MM.1S (cell line): ENCODE measurements at places on chromosomes 3 and 15.

DNA sequence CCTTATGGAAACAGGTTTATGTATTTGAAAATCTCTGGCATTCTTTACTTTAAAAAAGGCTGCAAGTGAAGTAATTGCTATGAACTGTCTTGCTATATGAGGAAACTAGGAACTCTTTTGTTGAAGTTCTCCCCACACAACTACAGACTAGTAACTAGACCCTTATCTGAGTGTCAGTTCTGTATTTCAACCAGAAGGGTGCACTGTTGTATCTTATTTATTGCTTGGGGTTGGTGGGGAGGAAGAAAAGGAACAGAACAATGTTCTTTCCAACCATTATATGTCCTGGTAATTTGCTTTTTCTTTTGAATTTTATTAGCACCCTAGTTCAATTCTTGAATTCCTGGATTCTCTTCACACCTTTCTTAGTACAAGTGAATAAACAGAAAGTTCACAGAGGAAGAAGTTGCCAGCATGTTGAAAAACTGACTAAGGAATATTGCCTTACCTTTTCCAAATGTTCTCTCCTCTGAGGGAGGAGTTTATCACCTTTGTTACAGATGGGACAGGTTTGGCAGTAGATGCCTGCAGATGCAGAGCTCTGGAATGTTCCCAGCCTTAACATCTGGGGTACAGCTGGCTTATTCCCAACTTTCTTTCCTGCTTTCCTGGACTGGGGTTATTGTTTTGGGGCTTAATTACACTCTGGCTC is 162.4 kb upstream of the CFAP20DC start:
- peak; percentile 59 for DNase-seq

DNA sequence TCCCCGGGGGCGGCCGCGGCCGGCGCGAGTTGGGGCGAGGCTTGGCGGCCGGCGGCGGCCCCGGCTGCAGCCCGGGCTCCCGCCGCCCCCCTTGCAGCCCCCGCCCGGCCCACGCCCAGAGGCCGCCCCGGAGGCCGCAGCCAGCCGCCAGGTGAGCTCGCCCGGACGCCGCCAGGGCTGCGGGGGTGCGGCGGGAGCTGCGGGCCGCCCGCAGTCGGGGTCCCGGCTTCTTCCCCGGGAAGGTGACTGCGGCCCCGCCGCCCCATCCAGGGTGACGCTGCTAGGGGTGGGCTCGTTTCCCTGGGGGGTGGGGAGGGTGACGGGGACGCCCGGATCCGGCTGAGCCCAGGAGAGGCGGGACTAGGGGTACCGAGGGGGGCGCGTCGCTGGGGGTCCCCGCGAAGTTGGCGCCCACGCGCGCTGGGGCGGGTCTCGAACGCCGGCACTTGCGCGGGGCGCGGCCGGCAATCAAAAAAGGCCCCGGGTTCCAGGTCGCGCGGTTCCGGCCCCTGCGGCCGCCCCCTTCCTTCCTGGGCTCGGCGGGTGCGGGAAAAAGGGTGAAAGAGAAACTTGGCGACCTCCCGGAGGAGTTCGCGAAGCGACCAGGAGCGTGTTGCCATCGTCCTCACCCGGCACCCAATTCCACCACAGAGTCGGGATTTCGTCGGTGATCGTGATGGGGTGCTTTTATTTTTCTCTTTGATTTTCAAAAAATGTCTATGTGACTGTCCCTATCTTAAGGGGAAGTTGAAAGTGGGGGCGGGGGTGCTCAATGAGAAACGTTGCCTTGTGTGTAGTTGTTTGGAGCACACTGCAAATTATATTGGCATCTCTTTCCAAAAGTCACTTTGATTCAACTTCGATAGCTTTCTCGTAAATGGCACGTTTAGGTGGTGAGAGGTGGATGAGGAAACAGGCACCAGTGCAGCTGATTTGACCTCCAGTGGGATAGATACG is 619 bp downstream of the ATXN7 start:
- DNase-seq, result peak; percentile 45

DNA sequence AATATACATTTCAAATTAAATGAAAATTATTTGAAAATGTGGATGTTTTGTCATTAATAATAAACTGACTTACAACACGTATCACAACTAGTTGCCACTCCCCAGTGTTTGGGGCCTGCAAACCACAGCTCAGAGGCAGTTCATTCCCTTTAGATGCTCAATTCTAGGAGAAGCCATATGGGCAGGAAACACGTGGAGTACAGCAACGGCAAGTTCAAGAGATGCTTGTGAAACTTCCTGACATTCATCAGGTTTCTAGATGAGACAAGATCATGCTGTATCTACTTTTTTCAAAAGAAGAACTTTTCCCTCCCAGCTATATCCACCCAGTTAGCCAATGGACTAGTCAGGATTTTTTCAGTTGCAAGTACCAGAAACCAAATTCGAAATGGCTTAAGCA is 17.6 kb upstream of the PLA2G4D start:
- peak; percentile 55 for DNase-seq

- no peak for DNase-seq
Measured at GRCh38 chr15:41848631-41849030, 10.0 kb downstream of the PLA2G4B start.

DNA sequence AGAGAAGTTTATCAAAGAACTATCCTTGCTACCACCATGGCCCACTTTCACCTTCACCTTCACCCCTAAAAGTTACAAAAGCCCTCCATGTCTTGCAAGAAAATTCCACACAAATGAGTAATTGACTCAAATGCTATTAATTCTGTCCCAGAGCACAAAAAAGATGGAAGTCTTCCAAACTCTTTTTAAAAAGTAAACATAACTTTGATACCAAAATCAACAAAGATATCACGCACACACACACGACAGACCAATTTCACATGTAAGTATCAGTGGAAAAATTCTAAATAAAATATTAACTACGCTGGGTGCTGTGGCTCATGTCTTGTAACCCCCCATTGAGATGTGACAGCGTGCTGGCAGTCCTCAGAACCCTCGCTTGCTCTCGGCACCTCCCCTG is 1.1 kb upstream of the MCCC1 start:
- no peak for DNase-seq

DNA sequence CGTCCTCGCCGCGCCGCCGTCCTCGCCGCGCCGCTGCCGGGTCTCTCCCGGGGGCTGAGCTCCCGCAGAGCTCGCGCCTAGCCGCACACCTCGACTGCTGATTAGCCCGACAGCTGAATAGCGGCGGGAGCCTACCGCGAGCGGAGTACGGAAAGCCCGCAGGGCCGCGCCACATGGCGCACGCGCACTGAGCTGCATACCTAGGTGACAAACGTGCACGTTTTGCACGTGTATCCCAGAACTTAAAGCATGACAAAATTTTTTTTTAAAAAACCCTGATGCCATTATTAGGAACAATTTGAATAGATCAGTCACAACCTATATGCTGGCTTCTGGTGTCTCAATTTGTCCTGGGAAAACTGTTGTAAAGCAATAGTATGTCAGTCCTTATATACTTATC is at the start of gene GOLGA8A:
Gene GOLGA8A, minus strand, starts transcription at position 122 of the 400 bp plus-strand sequence. CDS start 48,117 bp downstream, outside the sequence.
- peak; percentile 94 for DNase-seq

DNA sequence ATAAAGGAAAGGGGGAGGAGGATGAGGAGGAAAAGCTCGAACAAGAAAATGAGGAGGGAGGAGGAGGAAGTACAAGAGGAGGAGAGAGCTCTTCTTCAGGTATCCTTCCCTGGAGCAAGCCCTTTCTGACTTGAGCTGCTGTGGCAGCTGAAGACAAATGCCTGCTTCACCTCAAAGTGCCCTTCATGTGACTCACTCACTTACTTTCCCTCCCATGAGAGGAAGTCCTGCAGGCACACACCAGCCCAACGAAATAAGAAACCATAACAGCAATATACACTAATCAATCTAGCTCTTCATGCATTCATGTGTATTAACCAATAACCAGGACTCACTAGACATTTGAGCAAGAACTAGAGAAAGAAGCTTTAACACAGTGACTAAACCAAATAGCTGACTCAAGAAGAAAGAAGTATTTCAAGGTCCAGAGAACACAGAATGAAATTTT is 251.9 kb downstream of the IGSF11 start:
- DNase-seq, result no peak

DNA sequence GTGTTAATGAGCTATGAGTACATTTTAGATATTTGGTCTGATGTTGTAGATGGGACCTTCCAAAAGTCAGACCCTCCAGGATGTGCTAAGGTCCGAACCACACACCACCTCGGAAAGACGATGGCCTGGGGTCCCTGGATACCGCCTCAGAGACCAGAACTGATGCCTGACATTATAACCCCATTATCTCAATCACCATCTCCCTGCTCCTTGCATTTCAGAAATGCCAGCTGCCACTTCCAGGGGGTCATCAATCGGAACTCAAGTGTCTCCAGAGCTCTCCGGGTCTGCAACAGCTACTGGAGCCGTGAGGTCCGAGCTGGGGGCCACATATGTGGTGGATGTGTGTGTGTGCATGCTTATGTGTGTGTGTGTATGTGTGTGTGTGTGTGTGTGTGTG is 7.9 kb downstream of the DUOX1 start:
- no peak for DNase-seq

- peak; percentile 88 for DNase-seq
Measured at GRCh38 chr3:111610189-111610588, 15.0 kb upstream of the ZBED2 start.

DNA sequence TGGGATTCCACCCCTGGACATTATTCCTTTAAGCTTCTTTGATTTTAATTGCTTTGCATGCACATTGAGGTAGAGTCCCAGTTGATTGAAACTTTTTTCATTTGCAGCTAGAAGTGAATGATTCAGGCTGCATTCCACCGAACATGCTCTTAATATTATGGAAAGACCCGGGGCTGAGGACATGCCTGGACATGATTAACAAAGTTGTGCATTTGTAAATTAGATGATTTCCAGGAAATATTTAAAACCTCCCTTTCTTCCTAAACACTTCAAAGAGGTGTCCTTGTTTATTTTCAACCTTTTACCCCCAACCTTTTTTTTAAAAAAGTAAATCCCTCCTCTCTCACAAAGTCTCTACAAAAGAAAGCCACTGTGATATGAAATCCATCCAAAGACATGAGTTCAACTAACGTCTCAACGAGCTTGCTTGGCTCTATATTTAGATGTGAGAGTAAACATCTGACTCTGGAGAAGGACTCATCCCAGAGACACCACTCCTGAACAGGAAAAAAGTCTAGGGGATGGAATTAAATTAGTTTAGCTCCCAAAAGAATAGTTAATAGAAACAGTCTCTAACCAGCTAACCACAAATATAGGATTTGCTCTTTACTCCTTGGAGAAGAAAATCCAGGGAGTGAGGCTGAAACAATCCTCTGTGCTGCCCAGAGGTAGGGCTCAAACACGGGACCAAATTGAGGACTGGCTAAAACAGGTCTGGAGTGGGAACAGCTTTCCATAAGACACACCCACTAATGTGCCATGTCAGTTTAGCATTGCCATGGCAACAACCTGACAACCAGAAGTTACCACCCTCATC is 83.1 kb downstream of the XXYLT1 start:
- no peak for DNase-seq

DNA sequence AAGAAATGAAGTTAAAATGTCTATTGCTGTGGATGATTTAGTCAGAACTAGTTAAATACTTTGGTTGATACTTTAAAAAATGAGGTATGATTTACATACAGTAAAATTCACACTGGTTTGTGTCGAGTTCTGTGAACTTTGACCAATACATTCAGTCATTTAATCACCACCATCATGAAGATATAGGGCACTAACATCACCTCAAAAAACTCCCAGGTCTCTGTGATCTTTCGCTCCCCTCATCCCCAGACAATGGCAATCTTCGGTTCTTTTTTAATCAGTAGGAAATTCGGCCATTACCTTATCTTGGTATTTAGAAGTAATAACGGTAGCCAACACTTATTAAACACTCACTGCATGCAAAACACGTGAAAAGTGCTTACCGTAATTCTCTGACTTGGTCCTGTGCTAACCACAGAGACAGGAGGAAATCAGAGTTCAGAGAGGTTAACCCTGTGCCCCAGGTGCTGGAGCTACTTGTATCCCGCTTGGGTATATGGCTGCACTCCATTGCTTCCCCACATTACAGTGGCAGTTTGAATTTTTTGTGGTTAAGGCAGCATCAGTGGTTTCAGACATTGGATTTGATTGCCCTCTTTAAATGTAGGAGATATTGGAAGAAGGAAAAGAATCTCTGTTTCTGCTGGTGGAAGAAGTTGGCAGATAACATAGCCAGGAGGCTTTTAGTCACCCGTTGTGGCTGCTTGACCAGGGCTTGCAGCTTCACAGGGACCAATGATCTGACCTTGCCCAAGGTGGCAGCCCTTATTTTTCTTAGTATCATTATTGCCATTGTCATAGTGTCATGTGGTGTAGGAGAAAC is 4.2 kb downstream of the PLCL2 start:
- peak; percentile 76 for DNase-seq
